Activated CD8-positive, alpha-beta T cell treated with anti-CD3 and anti-CD28 coated beads for 36 hours (primary cell): ENCODE measurements at places on chromosomes 1 and 21.

DNA sequence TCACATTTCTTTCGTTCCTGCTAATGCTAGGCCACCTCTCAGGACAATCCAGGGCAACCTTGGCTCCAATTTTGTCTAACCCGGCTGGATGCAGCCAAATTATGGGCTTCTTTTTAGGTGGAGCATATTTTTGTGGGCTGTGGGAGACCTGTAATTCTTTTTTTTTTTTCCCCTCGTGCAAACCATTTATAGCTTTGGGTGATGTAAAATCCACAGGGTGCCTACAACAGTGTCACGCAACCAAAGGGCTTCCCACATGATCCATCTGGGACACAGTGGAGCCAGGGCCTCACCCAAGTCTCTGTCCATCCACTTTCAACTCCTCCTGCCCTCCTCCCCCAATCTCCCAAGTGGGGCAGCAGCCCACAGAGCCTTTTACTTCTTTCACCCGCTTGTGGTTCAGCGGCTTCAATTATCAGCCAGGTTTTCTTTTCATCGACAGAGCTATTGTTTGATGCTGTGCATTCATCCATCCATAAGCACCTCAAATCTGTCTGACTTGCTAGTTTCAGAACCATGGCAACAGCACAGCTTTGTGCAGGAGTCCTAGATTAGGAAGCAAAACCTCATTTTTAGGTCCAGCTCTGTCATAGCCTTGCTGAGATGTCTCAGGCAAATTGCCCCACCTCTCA is 10.0 kb upstream of the OVAAL start:
- no peak for DNase-seq
- no peak overlapping the region for H3K4me3 ChIP-seq
- no peaks in the 10 kb centered on the region for H3K36me3 ChIP-seq
- no peaks in the 10 kb centered on the region for H3K4me1 ChIP-seq

DNA sequence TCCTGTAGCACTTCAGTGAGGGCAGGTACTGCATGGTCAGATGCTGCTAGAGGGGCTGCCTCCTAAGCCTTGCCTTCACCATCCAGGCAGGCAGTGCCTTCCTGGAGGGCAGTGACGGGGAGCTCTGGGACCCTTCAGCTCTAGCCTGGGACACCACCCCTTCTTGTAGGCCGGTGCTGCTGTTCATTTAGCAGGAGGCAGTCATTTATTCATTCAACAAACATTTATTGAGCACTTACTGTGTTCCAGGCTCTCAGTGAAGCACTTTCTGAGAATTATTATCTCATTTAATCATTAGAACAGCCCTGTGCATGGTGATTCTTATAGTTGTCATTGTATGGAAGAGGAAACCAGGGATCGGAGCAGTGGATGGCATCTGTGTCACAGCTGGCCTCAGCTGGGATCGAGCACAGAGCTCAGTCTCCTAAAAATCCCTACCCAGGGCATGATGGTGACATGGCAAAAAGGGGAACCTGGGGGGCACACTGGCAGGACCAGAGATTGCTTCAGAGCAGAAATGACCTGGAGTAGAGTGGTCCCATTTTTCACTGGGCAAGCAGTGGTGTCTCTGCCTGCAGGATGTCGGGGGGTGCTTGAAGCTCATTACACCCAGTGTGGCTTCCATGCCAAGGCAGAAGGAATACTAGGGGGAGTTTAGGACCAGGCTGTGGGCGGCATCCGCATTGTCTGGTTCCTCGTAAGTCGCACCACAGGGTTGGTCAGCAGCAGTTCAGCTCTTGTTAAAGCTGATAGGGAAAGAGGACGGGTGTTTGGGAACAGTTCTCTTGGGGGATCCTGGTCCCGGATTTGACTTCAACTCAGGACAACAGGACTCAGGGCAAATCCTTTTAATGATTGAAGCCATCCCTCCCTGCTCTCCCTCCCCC is 28.8 kb downstream of the ARHGEF10L start:
- H3K4me1 ChIP-seq = no peaks in the 10 kb centered on the region
- H3K4me3 ChIP-seq = no peak overlapping the region
- no peak overlapping the region for H3K27ac ChIP-seq
- DNase-seq = no peak

GRCh38 chr1:198794498-198794897 is 155.7 kb downstream of the PTPRC start:
- H3K27me3 ChIP-seq = no peaks in the 10 kb centered on the region
- DNase-seq = no peak
- no peak overlapping the region for H3K4me3 ChIP-seq
- H3K27ac ChIP-seq = no peak overlapping the region
- peaks cover 4% of the 10 kb centered on the region for H3K36me3 ChIP-seq

DNA sequence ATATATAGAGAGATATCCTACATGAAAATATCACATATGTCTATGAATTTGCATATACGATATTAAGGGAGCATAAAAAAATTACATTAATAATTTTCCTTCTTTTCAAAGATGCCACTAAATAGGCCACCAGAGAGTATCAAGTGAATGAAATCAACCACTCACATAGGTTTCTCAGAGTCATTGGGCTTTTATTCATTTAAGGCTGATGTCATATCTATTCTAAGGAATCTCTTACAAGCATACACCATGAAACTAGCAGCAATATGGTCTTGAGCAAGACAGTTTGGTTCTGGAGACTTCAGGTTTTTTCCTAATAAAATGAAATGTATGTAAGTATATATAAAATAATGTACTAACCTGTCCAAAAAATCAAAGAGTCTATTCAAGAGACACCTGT is 420.4 kb downstream of the PLA2G4A start:
- DNase-seq = no peak
- no peak overlapping the region for H3K27ac ChIP-seq
- H3K4me3 ChIP-seq = no peak overlapping the region
- H3K4me1 ChIP-seq = no peaks in the 10 kb centered on the region

DNA sequence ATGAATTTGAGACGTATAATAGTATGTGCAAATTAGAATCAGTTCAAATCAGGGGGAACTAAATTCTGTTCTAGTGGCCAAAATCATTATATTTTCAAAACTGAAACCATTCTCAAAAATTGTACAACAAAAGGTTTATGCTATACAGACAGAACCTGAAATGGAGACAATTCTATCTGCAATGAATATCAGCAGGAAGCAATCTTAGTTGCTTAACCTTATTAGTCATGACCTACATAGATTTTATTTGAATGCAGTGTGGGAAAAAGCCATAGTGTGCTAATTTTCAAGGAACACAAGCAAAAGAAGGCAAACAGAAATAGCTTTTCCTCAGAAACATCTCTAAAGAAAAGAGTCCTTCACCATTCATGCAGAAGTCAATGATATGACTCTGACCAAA is 6.5 kb downstream of the AK5 start:
- H3K36me3 ChIP-seq = no peaks in the 10 kb centered on the region
- peaks cover 2% of the 10 kb centered on the region for H3K27me3 ChIP-seq
- DNase-seq = no peak
- no peak overlapping the region for H3K27ac ChIP-seq
- no peak overlapping the region for H3K4me3 ChIP-seq

GRCh38 chr21:16307256-16307655 is 577.5 kb downstream of the USP25 start:
- H3K4me3 ChIP-seq = no peak overlapping the region
- DNase-seq = no peak
- peaks cover 4% of the 10 kb centered on the region for H3K4me1 ChIP-seq
- no peaks in the 10 kb centered on the region for H3K36me3 ChIP-seq

DNA sequence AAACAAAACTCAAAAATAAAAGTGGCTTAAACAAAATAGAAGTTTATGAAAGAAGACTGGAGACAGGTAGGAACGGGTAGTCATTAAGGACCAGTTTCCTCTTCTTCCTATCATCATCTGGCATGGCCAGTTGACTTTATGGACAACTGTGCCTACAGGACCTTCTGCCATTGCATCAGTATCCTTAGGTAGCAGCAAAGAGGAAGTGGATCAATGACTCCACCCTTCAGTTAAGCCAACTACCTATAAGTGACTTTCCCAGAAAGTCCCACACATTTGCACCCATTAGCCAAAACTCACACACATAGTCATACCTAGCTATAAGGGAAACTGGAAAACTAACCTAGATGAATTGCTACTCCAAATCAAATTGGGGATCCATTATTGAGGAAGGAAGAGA is 51.7 kb downstream of the RASAL2 start:
- no peaks in the 10 kb centered on the region for H3K4me1 ChIP-seq
- no peak overlapping the region for H3K4me3 ChIP-seq
- no peak for DNase-seq
- H3K27me3 ChIP-seq = no peaks in the 10 kb centered on the region
- H3K36me3 ChIP-seq = no peaks in the 10 kb centered on the region

- H3K4me3 ChIP-seq = no peak overlapping the region
- DNase-seq = no peak
- no peaks in the 10 kb centered on the region for H3K36me3 ChIP-seq
- H3K27me3 ChIP-seq = no peaks in the 10 kb centered on the region
- no peak overlapping the region for H3K27ac ChIP-seq
Observed at GRCh38 chr1:80444171-80444570, 1356.6 kb upstream of the ADGRL2 start.

GRCh38 chr1:156155756-156156510 is 2.5 kb downstream of the SEMA4A start:
- peaks cover 84% of the 10 kb centered on the region for H3K4me1 ChIP-seq
- H3K4me3 ChIP-seq = peak overlapping the region; percentile 83
- DNase-seq = no peak
- peak overlapping the region; percentile 8 for H3K27ac ChIP-seq
